Bronchial epithelial cell (primary cell): ENCODE measurements at places on chromosomes 6 and 20.

DNA sequence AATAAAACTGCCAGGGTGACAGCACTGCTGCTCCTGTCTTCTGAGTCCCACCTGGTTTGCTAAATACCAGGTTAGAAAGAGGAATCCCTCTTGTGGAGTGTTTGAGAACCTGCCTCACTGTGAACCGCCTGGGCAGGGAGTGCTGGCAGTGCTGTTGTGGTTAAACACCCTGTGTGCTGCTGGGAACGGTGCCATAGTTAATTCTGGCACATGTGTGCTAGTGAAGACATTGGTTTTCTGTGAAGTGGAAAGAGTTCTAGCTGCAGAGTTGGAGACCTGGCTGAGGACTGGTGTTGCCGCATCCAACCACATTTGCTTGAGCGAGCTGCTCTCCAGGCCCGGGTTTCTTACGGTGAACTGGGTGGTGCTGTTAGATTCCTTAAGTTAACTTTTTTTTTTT, 72.7 kb downstream of the IGF2R start:
- peak; percentile 84 for DNase-seq

- DNase-seq: no peak
Measured at GRCh38 chr6:114085211-114085610, 114.3 kb upstream of the HDAC2 start.

- no peak for DNase-seq
Measured at GRCh38 chr6:52937908-52938307, 28.4 kb upstream of the GSTA3 start.

GRCh38 chr6:134074151-134075055, 22.0 kb upstream of the SLC2A12 start:
- DNase-seq: no peak

GRCh38 chr6:100454551-100455229, 10.0 kb downstream of the SIM1 start:
- no peak for DNase-seq

GRCh38 chr20:57013741-57014140, 252.7 kb downstream of the BMP7 start:
- DNase-seq: peak; percentile 4

DNA sequence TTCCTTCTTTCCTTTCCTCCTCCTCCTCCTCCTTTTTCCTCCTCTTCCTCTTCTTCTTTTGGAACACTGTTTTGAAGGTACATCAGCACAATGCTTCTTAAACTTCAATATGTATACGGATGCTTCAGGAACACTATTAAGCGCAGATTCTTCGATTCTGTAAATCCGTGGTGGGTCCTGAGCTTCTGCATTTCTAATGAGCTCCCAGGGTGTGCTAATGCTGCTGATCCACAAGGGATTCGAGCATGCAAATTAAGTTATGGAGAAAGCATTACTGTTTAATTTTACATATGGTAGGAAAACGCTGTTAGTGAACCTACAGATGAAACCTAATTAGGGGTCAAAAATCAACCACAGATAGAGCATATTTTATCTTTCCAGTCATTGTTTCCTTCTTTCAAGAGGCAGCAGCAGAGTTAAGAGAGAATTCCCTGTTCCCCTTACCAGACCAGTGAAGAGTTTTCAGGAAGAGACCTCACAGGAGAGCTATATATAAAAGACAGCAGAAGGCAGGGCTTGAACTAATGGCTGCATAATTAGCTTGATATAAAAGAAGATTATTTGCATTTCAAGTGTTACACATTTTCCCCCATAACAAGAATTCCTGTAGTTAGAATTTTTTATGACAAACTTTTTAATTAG, 47.2 kb downstream of the KIF13A start:
- no peak for DNase-seq

- no peak for DNase-seq
Measured at GRCh38 chr6:44976677-44977641, 351.2 kb upstream of the RUNX2 start.

DNA sequence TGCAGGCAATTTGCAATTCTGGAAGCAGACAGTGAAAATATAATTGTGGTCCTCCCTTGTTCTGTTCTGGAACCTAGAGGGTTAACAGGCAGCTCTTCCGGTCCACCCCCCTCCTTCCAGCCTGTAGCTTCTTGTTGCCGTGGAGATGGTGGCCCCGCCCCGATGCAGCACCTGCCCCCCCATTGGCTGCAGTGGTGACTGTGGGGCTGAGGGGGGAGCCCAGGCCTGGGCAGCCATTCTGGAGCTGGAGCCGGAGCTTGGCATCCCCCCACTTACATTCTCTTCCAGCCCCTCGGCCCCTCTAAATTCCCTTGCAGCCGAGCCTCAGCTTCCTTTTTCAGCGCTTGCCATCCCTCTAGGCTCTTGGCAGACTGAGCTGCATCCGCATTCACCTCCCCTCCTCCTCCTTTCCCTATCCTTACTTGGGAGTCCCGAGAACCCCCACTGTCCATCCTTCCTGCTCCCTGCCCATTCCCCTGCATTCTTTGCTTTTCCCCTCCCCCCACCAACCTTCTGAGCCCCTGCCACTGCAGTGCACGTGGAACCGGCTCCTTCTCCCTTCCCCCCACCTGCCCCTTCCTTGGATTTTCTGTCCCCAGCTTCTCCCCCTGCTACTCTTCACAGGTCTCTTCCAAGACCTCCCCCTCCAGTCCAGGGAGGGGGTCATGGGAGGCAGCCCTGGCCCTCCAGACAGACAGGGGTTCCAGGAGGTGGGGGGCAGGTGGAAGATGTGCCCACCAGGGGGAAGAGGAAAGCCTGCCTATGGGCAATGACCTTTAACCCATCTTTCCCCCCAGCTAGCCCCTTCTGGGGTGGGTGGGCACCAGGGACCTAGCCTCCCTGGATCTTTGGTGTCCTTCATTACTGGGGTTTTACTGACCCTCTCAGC, 11.4 kb downstream of the SYNGAP1 start:
- no peak for DNase-seq

DNA sequence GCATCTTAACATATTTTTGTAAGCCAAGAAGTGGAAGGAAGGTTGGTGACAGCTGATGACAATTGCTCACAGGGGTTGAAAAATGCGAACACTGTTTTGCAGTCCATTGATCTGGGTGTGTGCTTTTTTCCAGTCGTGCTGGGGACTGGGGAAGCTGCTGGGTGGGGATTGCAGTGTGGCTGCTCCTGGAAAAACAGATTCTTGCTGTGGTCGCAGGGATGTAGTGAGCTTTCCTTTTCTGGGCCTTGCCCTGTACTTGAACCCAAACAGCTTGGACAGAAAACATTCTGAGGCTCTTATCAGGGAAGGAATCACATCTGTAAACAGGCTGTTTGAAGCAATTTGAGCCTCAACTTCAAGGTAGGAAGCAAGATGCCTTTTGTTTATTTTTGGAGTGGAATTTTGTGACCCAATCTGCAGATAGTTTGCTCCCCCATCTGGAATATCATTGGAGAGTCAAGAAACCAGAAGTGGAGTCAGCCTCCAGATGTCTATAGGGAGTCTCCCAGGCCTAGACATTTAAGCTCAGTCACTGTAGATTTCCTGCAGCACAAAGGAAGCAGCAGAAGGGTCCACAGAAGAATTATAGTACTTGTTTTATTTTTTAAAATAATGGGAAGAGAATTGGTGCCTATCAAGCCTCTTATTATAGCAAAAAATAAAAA, 279.2 kb upstream of the FERMT1 start:
- no peak for DNase-seq
